Stimulated activated CD4-positive, alpha-beta T cell treated with anti-CD3 and anti-CD28 coated beads, TNF-alpha, amount 100 ng/mL, for 1 hour (primary cell): ENCODE measurements at places on chromosomes 7 and 10.

- no peak for DNase-seq
Observed at GRCh38 chr7:77837966-77838365, 39.4 kb downstream of the PHTF2 start.

DNA sequence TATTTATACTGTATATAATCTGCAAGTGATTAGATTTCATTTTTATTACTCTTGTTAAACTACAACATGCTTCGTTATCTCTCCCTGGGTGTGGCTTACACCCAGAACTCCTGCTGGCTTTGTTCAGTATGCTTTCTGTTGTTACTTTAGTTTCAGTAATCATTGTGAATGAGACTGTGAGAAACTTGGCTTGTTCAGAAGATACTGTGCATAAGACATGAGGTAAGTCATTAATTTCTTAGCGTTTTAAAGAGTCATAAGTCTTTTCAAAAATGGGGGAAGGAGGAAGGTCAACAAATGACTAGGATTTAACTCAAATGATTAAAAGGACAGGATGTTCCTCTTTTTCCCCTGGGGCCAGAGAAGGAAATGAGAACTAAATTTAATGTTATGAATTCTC lies 11.6 kb upstream of the ADD3 start:
- DNase-seq: no peak

- no peak for DNase-seq
Observed at GRCh38 chr10:131693766-131694165, 207.0 kb upstream of the PPP2R2D start.

GRCh38 chr7:66143876-66144332 lies 29.3 kb downstream of the CRCP start:
- no peak for DNase-seq

DNA sequence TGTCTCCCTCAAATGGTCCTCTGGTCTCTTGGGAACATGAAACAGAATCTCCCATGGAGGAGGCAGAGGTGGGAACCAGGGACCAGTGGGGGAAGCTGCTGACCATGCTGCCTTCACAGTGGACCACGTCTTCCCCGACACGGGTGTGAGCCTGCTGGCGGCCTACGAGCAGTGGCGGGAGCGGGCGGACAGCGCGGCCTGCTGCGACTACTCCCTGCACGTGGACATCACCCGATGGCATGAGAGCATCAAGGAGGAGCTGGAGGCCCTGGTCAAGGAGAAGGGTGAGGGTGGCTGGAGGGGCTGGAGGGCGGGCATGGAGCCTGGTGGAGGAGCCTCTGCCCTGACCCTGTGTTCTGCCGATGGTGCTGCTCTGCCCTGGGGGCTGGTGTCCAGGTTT lies 8.0 kb downstream of the DPYSL4 start:
- no peak for DNase-seq

- DNase-seq: no peak
Observed at GRCh38 chr7:28573059-28573553, 160.8 kb downstream of the CREB5 start.

DNA sequence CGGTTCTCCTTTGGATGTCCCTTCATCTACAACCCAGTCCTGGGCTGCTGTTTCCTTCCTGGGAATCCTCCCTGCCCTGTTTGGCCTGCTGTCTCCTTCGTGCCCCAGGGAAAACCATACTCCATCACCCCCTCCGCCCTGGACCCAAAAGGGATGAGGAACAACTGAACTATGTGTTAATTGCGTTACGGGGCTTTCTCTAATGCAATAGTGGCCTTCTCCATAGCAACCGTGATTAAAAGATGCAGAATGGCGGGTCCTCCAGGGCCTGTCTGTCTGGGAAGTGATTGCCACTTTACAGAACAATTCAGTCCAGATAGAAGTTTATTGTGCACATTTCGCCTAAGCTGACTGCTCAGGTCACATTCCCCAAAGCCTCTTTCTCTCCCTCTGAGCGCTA lies 112.0 kb upstream of the FGFR2 start:
- DNase-seq: no peak

DNA sequence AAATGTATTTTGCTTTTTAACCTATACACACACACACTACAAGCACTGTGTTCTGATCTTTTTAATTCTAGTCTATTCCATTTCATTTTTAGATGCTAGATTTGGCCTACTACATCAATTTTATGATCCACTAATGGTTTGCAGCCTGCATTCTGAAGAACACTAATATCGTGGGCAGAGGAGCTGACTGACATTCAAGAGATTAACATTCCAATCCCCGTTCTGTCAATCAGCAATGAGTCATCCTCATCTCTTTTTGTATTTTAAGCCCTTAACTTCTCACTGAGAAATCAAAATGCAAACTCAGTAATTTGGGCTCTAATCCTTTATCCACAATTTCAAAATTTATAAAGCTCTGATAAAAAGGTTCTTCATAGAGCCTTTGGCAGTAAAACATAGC lies 47.1 kb upstream of the GAD2 start:
- DNase-seq: no peak

DNA sequence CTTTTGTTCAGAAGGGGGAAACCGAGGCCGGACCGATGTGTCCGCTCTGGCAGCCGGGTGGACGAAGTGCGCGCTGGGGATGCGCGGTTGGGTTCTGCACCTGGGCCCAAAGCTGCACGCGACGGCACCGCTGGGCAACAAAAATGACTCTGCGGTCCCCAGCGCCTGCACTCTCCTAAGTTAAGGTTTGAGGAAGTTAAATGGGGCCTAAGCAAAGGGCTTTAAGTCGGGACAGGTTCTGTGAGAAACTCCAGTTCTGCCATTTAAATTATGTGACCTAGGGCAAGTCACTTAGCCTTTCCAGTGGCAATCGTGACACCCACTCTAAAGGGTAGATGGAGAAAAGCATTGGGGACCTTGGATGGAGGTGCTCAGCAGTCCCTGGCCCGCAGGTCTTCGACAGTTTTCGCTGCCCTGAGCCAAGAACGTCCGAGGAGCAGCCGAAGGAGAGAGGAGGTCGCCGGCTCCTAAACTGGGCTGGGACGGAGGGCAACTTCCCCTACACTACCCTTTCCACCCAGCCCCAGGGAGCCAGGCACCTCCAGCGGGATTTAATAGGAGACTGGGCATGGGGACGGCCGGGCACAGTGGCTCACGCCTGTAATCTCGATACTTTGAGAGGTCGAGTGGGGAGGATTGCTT lies 534 bp upstream of the ACBD5 start:
- no peak for DNase-seq

DNA sequence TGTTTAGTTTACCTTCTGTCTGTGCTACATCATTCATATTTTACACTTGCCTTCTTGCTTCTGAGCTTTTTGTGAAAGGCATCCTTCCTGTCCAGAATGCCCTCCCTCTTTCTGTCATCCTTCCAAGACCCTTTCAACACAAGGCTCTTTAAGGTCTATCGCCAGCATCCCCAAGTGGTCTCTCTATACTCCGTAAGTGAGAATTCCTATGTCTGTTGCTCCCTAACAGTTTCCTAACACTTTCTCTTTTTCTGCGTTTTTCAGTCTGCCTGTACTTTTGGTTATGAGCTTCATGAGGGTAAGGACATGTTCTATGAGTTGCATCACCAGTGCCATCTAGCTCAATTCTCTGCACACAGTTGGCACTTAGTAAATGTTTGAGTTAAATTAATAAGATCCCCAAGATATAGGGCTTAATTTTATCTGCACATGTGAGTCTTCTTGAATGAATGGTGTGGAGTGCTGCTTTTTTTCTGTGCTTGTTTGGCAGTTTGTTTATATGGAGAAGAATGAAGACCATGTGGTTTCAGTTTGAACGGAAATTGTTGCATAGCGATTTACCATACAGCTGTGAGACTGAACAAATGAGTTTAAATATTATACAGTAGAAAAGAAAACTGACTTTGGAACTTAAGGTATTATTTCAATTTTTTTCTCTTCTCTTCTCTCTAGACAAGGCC lies 29.4 kb downstream of the RABGEF1 start:
- DNase-seq: no peak

DNA sequence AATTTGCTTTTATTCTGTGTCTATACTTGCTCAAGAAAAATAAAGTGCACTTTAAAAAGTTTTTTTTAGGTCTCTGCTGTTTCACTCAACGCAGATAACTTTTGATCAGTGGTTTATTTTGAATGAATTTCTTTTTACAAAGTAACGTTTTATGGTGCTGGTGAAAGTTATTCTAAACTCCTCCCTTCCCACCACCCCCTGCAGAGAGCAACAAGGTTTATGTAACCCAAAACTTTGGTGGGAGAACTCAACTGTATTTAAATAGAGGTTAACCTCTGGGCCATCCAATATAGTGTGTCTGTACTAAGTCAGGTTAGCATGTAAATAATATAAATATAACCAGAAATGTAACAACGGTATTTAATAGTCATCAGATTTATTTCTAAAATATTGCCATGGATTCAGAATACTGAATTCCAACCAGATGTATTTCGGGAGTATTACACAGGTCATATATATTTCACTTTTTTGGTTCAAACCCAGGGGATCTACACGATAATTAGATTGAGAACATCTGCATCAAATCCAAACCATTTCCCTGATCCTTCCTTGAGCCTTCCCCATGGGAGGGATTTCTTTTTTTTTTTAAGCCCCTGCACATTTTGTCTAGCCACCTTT lies 3.9 kb upstream of the CUX1 start:
- no peak for DNase-seq

- peak; percentile 3 for DNase-seq
Observed at GRCh38 chr10:5512881-5513612, 11.7 kb upstream of the CALML3 start.

DNA sequence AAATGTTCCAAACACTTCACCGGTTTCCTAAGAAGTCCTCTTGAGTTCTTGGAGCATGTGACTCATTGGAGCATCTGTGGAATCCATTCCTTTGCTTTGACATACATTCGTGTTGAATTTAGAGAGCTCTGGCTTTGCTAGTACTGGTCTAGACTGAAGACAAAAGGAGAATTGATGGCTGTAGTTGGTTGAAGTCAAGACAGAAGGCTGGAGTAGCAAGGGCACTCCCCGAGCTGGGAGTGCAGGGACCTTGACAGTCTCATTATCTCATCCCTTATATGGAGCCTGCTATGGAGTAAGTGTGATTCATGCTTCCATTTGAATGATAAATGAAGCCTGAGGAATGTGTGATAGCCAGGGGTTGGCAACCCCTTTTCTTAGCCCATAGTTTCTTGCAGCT lies 1249.1 kb downstream of the TYW1 start:
- no peak for DNase-seq

DNA sequence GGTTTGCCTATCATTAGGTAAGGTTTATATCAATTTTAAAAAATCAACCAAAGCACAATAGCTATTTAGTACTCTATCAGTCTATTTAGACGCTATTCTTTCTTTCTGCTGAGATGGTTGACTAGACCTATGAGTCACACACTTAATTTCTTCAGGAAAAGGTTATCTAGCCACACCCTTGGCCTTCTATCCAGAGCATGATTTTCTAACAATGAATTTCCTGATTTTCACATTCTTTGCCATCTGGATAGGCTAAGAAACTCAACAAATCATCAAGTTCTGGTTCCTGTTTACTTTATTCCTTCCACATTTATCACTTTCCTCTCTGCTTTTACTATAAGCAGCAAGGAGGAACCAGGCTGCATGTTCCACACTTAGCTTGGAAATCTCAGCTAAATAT lies 8.1 kb downstream of the PRPS1L1 start:
- DNase-seq: no peak

GRCh38 chr7:124840435-124840834 lies 74.8 kb upstream of the GPR37 start:
- DNase-seq: no peak

- no peak for DNase-seq
Observed at GRCh38 chr10:111281516-111281915, 204.7 kb downstream of the ADRA2A start.

- no peak for DNase-seq
Observed at GRCh38 chr10:121183707-121184106, 332.5 kb downstream of the WDR11 start.
